Caudate nucleus (tissue), 63 donors: ENCODE measurements at places on chromosomes 12 and 14.

GRCh38 chr14:56581041-56581727 lies 1.6 kb downstream of the TMEM260 start:
- no peak for DNase-seq

DNA sequence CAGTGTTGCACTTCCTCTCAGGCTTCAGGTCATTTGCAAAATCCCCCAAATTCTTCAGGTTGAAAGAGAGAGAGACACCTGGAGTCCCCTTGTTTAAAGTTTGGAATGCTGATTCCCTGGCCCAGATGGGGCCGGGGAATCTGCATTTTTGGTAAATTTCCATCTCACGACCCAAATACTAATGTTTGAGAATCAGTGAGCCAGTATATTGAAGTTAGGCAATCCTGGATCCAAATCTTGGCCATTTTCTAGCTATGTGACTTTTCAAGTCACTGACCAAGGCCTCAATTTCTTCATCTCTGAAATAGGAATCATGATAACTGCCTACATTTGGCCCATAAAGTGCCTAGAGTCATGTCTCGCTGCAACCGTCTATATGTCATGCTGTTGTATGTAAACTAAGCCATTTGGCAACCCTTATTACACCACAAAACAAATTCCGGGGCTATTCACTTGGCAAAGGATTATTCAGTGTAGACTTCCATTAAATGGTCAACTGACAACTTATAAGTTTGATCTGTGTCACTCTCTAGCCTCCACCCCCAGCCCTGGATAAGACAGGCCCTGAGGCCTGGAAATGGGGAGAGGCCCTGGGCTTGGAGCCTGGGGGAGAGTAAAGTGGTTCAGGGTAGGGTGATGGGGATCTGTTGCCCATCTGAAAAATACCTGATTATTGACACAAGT lies 3.7 kb upstream of the ZFP36L1 start:
- DNase-seq = no peak

- DNase-seq = no peak
These were observed 57.2 kb upstream of the RIN3 start for GRCh38 chr14:92456215-92457015.

- DNase-seq = no peak
These were observed 81.9 kb upstream of the CCND2 start for GRCh38 chr12:4191642-4192041.
